Stimulated activated CD4-positive, alpha-beta T cell treated with anti-CD3 and anti-CD28 coated beads, Interleukin-1b, Interleukin-23, amount 100 ng/mL, for 1 hour (primary cell): ENCODE measurements at places on chromosomes 16 and 17.
A peak's percentile ranks its signal among the peaks of the same experiment; 100 is the strongest.

- no peak for DNase-seq
These were observed 40.0 kb downstream of the PGS1 start for GRCh38 chr17:78418326-78419026.

DNA sequence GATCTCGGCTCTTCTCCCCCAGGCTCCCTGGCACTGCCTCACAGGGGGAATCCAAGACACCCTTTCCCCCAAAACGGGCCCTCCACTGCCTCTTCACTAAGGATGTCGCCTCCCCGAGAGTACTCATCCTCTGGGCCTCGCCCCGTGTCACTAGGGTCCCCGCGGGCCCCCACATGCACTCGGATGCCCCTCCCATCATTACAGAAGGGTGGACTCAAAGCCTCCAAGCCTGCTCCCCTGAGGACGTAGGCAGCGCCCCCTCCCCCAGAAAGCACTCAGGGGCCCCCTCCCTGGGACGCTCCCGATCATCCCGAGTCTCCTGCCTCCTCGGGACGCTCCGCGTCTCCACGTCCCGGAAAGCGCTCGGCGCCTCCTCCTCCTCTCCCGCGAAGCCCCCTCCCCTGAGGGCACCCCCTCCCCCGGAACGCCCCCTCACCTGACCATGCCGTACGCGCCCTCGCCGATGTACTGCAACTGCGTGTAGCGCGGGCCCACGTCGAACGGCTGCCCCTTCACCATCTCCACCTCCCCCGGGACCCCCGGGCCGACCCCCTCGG, 338 bp downstream of the MAPK3 start:
- no peak for DNase-seq

DNA sequence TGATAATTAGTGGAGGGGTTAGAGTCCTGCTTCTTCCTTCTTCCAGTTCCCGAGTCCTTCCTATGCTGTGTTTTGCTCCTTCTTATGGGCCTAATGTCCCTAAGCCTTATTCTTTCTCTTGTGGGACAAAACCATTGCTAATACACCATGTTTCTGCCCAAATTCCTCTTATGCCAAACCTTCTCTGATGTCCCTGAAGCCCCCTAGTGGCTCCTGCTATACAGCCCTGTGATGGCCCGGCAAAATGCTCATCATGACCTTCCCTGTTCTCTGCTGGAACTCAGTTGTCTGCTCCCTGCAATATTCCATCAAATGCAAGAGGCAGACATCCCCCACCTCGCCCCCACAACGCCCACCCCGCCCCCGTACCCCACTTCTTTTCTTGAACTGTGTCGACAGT, 171.6 kb downstream of the CDH11 start:
- DNase-seq = no peak

DNA sequence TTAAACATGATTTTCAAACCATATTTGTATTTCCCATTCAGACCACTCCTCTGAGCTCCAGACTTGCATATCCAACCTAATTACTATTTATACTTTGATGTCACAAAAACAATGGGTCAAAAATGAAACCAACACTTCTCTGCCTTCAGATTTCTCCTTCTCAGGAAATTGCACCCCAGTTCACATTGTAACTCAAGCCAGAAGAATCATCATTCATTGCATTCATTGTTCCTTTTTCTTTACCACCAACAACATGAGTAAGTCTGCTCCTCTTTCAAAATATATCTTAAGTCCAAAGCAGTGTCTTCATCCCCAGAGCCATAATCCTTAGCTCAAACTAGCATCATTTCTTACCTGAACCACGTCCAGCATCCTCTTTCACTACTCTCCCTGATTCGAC, 2.6 kb upstream of the AKAP1 start:
- no peak for DNase-seq

DNA sequence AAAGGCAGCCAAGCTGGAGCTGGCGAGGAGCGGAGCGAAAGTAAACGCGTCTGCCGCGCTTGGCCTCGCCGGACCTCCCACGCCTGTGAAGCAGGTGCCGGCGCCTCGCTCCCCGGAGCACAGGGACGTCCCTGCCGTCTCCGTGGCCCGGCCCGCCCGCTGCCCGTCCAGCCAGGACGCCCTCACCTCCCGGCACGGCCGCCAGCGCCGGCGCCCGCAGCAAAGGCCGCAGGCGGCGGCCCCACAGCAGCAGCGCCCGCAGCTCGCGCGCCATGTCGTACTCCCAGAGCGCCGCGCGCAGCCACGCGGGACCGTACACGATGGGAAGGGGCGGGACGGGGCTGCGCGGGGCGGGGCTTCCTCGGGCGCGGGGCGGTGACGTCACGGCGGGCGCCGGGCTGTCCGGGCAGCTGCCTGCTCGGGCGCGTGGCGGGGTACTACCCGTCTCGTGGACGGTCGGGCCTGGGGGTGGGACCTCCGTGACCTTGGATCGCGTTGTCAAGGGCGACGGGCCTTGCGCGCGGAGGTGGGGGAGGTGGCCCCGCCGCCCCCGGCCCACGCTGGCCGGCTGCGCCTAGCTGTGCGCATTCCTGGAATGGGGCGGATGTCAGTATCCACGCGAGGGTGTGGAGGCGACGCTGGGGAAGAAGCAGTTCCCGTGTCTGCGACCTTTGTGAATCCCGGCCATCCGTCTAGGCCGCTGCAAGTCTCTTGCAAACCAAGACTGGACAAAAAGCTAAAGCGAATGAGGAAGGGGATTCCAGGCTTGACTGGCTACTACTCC, at the start of gene TRAP1:
TSS of gene TRAP1 (minus strand) at position 290 of the 784 bp plus-strand sequence. CDS start at position 274, 16 bp downstream.
- DNase-seq = peak; percentile 95

DNA sequence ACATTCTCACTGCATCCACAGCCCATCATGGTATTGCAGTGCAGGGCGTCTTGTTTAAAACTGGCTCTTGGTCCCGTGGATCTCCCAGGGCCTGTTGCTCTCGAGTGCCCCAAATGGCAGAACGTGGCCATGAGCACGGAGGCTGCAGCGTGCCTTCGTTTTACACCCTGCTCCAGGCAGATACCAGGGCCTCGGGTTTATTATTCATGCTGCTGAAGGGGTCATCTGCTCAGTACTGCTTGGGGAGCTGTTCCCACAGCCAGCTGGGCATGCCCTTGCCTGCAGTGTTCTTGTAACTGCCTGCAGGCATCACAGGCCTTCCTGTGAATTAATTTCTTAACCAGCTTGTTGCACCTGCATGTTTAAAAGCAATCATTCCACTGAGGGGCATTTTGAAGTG, 129.7 kb upstream of the CHMP6 start:
- DNase-seq = peak; percentile 21

DNA sequence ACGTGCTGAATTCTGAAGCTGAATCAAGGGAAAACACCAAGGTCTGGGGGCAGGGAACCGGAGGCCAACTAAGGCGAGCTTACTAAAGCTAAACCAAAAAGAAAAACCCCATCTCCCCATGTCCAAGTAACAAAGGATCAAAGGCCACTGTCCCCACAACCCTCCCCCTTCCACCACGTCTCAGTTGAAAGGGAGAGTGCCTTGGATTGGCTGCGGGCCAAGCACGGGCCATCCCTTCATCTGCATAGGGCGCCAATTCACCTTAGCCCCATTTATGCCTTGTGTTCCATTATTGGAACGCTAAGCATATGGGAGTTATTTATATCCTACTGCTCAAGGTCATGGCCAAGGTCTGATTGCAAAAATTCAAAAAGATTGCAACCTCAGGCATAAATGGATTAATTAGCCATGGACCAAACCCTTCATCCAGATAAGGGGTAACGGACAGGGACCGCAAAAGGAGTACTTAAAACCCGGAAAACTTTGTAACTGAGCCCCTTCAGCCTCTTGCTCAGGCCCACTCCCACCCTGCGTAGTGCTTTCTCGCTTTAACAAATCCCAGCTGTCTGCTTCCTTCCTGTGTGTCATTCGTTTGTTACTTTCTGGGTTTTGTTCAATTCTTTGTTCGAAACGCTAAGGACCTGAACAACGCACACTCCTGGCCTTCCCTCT, 740 bp upstream of the ATP6V0D1 start:
- DNase-seq = no peak

DNA sequence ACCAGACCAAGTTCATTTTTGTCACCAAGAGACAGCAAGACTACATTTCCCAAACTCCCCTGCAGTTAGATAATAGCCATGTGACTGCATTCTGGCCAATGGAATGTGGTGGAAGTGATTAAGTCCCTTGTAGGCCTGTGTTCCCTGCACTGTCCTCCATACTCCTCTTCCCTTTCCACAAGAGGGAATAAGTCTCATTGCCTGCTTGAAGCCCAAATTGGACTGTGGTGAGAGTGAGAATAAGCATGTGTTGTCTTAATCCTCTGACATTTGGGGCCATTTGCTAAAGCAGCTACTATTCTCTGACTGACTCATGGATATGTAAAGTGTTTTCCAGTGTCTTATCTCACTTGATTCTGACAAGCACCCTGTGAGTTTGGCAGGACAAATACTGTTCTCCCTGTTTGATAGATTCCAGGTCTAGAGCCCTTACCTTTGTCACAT, 20.7 kb downstream of the PIK3R6 start:
- DNase-seq = no peak

DNA sequence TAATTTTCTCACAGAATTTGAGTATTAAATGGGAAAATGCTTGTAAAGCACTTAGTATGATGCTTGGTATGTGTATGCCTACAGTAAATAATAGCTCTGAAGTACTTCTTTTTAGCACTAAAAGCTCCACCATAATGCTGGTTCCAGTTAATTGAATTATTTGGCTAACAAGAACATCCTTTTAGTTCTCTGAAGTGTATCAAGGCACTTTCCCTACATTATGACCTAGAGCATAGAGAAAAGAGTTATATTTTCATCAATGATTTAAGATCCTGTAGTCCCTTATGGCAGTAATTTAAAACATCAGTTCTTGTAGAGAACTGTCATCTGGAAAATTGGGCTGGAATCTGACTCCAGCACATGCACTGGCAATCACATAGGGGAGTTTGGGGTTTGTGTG, 21.9 kb upstream of the PHAF1 start:
- DNase-seq = no peak

- DNase-seq = no peak
These were observed 1202.9 kb upstream of the CDH8 start for GRCh38 chr16:63239065-63239570.

DNA sequence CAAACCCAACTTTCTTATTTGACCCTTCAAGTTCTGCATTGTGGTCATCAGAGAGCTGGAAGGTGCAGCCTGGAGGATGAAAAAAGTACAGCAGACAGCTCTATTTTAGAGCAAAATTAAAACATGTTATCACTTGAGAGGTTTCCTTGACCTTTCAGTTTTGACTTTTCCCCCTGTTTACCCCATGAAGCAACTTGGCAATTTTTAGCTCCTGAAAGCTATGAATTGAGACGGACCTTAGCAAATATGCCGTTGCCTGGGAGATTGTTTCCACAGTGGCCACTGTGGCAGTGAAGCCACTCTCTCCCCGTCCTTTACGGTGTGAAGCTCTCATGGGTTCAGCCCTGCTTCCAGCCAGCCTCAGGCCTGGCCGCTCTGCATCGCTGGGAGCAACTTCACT, 398.6 kb downstream of the CPPED1 start:
- DNase-seq = no peak

DNA sequence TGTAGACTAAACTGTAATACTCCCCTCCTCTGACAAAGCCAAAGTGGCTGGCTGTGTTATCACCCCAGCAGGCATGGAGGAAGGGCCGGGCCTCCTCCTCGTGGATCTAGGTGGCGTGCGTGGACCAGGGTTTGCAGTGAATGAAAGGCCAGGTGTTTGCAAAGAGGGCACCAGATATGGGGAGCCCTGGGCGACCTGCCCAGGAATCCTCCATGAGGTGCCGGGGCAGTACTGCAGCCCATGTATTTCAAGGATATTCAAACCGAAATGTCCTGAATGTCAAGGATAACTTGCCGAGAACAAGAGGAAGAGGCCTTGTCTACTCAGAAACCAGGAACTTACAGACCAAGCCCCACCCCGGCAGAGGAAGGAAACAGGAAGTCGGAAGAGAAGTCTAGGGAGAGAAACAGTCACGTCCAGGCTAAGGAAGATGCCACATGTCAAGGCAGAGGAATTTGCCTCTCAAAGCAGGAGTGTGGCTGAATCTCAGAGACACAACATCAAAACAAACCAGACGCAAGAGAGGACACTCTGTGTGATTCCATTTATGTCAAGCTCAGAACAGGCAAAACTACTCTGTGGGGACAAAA, 13.7 kb upstream of the OSGIN1 start:
- DNase-seq = no peak

DNA sequence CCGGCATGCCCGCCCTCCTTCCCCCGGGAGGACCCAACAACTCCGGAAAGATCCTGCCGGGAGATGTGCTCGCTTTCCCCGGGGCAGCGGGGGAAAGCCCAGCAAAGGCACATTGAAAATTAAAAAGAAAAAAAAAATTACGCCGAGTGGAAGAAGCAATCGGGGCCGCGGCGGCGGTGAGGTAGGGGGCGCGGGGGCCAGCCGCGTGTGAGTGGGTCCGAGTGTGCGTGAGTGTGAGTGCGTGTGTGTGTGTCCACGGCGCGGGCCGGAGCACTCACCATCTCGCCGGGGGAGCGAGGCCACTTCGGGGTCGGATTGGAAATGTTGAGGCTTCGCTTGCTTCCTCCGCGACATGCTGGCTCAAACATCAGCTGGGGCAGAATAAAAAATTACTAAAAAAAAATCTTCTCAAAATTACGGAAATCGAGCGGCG, at the start of gene SALL1:
TSS of gene SALL1 (minus strand) at position 383 of the 433 bp plus-strand sequence. CDS start at position 354, 29 bp downstream.
- DNase-seq = no peak

- DNase-seq = no peak
These were observed 41.0 kb downstream of the PTRH2 start for GRCh38 chr17:59666235-59666634.

DNA sequence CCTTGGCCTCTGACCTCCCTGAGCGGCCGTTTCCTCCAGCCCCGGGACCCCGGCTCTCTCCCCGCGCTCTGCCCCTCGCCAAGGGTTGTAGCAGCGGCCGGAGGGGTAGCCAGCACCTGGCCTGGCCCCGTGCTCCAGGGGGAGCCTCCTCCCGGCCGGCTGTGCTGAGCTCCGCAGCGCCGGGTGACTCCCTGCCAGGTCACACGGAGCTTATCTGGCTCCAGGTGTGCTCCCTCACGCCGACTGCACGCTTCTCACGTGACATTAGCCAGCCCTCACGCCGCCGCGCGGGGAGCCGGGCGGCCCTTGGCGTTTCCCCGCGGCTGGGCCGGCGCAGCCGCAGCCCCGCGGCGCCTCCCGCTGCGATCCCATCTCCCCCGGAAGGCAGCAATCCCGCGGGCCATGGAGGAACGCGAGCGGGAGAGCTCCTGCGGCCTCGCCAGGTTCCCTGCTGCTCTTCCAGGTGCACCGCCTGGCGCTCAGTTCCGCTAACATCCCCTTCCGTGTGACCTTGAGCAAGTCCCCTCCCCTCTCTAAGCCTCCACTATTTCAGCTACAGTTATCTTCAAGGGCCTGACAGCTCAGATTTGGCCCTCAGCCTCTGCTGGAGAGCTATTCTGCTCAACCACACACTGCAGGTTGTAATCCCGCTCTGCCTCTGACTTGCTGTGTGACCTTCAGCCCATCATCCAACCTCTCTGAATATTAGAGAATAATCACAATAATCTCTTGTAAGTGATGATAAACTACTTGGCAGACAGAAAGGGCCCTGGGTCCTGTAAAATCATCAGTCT, 3.4 kb downstream of the MYO18A start:
- no peak for DNase-seq

GRCh38 chr17:61593426-61593825, 2.4 kb upstream of the NACA2 start:
- no peak for DNase-seq
